ENCODE measurements at places on chromosomes 3 and 15. TPM values are rescaled to one million over a fixed set of nuclear protein-coding genes. Genes with fewer than 3 reads are reported as not detected.

Gene CTXN2
- not detected for total RNA-seq

Gene MYLK
- 1.6 TPM for total RNA-seq

Gene MASP1
- total RNA-seq = 0.05 TPM

Gene PIGZ
- total RNA-seq = 0.90 TPM

Gene EPHA3
- 0.05 TPM for total RNA-seq

Gene CHRNA7
- not detected for total RNA-seq

Gene TUSC7
- total RNA-seq = not detected

Gene EPHA6
- total RNA-seq = not detected

Gene EPB42
- not detected for total RNA-seq

Gene ACKR2
- 0.36 TPM for total RNA-seq

Gene GNAT1
- not detected for total RNA-seq

Gene FSIP1
- total RNA-seq = 0.36 TPM

Gene OSBPL10
- total RNA-seq = 0.24 TPM

Gene PLA2G4E
- 0.05 TPM for total RNA-seq

Gene TYRO3
- 0.28 TPM for total RNA-seq

Gene CDHR4
- total RNA-seq = not detected

Gene RHO
- not detected for total RNA-seq

Gene CLDN18
- total RNA-seq = 0.26 TPM

Gene EIF3J
- 96.2 TPM for total RNA-seq

Gene COL6A5
- not detected for total RNA-seq

Gene MESP2
- total RNA-seq = not detected

Gene GMNC
- not detected for total RNA-seq

Gene TMPRSS7
- total RNA-seq = not detected

Gene NRG4
- 2.9 TPM for total RNA-seq

Gene SNUPN
- 22.9 TPM for total RNA-seq

Gene USP13
- total RNA-seq = 20.8 TPM

Gene CPNE4
- total RNA-seq = 0.54 TPM

Gene SERP1
- total RNA-seq = 97.6 TPM

Gene CHRD
- total RNA-seq = 0.32 TPM

Gene ISLR2
- total RNA-seq = 0.37 TPM

Gene ERICH6
- total RNA-seq = 0.40 TPM

Gene DTWD1
- total RNA-seq = 16.0 TPM

Gene SOX14
- not detected for total RNA-seq

Gene CCR3
- 0.66 TPM for total RNA-seq

Gene SV2B
- total RNA-seq = 1.6 TPM

Gene PRSS50
- total RNA-seq = not detected

Gene IL16
- 52.1 TPM for total RNA-seq

Gene CLDN16
- total RNA-seq = 3.6 TPM

Gene MCF2L2
- total RNA-seq = 1.6 TPM
